ENCODE measurements at places on chromosomes 5 and 9.

GRCh38 chr9:14245901-14246525, 67.9 kb downstream of the NFIB start:
- DNase-seq = no peak

GRCh38 chr5:1860949-1861348, 21.8 kb downstream of the IRX4 start:
- no peak for DNase-seq

DNA sequence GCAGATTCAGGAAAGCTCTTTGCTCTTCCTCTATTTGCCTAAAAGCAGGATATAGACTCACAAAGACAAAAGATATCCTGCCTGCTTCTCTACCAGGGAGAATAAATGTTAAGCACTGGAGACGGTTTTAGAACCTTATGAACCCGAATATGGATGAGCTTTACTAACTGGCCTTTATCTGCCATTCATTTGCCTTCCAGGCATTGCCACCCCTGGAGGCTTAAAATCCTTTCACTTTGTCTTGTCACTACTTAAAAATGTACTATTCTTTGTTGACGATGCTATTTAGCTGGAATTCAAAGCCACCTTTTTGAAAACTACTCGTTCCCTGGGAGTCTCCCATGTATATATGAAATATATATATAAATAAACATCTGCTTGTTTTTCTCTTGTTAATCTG, 23.2 kb upstream of the LVRN start:
- no peak for DNase-seq

DNA sequence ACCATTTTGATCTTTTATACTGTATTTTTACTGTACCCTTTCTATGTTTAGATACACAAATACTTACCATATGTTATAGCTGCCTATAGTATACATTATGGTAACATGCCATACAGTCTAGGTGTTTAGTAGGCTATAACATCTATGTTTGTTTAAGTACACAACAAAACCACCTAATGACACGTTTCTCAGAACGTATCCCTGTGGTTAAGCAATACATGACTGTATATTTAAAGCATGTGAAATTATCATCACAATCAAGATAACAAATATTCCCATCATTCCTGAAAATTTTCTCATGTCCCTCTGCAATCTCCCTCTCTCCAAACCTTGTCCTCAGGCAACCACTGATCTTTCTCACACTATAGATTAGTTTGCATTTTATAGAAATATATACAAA, 66.4 kb upstream of the SUSD1 start:
- no peak for DNase-seq

DNA sequence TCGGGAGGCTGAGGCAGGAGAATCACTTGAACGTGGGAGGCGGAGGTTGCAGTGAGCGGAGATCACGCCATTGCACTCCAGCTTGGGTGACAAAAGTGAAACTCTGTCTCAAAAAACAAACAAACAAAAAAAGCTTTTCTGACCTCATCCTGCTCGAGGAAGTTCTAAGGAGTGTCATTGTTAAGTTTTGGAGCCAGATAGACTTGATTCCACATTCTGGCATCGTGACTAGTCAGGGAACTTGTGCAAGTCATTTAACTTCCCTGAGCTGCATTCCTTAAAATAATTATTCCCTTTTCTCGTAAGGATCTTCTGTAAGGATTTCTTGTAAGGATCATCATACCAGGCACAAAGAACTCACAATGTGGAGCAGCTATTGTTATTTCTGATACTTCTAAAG, 26.2 kb downstream of the SNX24 start:
- no peak for DNase-seq

DNA sequence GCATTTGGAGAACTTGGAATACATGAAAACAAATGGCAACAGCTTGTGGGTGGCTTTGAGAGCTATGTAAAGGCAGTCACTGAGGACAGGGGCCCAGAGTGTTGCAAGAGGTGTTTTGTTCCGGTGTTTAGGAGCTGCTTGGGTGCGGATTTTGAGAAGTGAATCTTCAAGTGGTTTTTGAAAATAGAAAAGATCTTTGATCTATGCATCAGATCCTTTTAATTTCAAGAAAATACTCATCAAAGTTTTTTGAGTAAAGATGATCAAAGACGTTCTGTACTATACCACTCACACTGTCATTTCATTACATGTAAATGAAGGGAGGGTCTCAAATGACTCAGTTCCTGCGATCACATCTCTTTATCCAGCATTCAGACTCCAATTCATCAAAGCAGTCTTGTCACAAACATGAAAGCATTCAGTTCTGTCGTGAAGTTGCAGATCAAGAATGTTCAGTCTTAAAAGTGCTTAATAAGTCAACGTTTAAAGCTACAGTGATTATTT, 112.5 kb downstream of the WDR41 start:
- no peak for DNase-seq

GRCh38 chr5:34053133-34053532, 10.1 kb upstream of the C1QTNF3 start:
- DNase-seq = no peak

GRCh38 chr9:110099236-110100095, 108.5 kb downstream of the C9orf152 start:
- DNase-seq = peak; percentile 52

DNA sequence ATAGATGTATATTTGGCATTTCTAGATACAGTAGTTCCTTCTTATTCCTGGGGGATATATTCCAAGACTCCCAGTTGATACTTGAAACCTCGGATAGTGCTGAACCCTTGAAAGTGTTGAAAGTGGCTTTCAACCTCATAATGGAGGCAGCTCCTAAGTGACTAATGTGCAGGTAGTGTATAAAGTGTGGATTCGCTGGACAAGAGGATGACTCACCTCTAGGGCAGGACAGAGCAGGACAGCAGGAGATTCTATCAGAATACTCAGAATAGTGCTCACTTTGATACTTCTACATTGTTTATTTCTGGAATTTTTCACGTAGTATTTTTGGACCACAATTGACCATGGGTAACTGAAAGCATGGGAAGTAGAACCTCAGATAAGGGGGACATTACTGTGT, 1138.9 kb upstream of the WWC1 start:
- DNase-seq = no peak

GRCh38 chr9:137045294-137046087, 486 bp downstream of the NPDC1 start:
- DNase-seq = peak; percentile 41

GRCh38 chr9:135454737-135455136, 24.8 kb upstream of the PPP1R26 start:
- DNase-seq = no peak

DNA sequence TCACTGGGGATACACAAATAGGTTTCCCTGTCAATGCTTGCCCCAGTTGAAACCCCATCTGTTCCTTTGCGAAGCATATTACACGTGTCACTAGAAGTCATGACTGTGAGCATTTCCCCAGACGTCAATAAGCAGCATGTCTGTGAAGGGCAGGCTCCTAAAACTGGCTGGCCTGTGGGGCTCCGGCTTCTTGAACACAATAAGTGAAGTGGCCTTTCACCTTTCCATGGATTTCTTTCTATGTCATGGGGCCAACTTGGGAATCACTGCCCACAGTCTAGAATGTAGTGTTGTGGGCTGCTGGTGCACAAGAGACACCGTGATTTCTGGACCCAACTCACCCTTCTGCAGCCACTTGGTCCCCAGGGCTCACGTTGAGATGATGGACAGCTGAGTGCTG, 60.4 kb upstream of the CTSL start:
- DNase-seq = no peak

DNA sequence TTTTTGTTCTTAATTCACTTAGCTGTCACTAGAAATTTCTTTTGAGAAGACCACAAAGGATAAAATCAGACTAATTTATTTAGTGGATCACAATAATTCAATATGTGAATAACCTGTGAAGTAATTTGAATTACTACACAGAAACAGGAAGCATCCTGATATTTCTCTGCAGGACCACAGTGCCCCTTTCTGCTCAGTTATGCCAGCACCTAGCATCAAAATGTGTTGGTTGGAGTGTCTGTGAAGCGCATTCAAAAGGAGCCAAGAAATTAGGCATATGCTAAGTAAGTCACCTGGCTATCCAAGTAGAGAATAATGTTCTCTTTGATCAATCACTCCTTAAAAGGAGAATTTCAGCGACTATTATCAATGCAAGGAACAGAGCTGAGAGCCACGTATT, 187.5 kb downstream of the SLC12A2 start:
- DNase-seq = no peak

All from NCI-H2107 (cell line).